ENCODE measurements at places on chromosomes 13 and 19. TPM values are rescaled to one million over a fixed set of nuclear protein-coding genes. Genes with fewer than 3 reads are reported as not detected.

DNA sequence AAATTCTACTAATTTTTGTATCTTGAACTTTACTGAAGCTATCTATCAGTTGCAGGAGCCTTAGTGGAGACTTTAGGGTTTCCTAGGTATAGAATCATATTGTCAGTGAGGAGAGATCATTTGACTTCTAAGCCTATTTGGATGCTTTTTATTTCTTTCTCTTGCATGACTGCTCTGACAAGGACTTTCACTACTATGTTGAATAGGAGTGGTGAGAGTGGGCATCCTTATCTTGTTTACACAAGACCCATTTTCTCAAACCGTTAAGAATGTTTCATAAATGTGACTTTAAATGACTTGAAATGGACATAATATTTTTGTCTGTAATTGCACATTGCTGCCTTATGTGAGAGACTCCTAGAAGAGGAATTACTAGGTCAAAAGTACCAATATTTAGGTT is 17.9 kb upstream of the CSNK1A1L start:
- no peaks in the 10 kb centered on the region for H3K27me3 ChIP-seq
- H3K4me1 ChIP-seq, result no peaks in the 10 kb centered on the region
- H3K27ac ChIP-seq, result no peak overlapping the region
- H3K4me3 ChIP-seq, result no peak overlapping the region
- no peaks in the 10 kb centered on the region for H3K36me3 ChIP-seq

DNA sequence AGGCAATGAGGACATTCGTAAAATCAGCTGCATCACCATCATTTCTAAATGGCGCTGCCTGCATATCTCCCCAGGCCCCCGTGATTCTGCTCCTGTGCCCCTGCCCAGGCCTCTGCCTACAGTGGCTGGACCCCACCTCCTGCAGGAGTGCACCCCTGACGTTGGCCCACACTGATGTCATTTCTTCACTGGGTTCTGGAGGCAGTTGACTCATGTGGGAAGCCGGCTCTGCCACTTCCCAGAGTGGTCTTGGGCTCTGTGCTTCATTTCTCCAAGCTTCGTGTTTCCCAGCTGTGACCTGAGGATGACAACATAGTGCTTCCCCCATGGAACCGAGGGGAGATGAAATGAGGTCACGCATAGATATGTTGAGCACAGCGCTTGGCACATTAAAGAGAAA is 19.9 kb downstream of the CCNE1 start:
- no peaks in the 10 kb centered on the region for H3K27me3 ChIP-seq
- no peak for DNase-seq
- H3K27ac ChIP-seq, result no peak overlapping the region
- no peaks in the 10 kb centered on the region for H3K36me3 ChIP-seq

DNA sequence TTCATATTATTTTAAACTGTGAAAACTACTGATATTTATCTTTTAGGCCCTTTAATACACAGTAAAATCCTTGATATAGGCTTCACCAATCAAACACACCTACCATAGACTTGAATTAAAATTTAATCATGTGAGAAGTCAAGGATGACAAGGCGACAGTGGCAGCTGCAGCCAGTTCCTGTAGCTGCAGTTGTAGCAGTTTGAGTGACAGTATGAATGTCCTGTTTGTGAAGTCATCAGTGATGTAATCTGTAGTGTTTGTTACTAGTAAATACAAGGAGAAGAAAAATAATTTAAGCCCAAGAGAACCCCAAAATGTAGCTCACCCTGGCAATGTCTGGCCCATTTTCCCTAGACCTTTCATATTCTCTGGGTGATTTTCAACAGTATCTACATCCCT is 897.0 kb downstream of the SLITRK6 start:
- no peaks in the 10 kb centered on the region for H3K4me1 ChIP-seq
- H3K4me3 ChIP-seq, result no peak overlapping the region
- no peaks in the 10 kb centered on the region for H3K36me3 ChIP-seq
- no peak overlapping the region for H3K27ac ChIP-seq
- no peaks in the 10 kb centered on the region for H3K27me3 ChIP-seq

DNA sequence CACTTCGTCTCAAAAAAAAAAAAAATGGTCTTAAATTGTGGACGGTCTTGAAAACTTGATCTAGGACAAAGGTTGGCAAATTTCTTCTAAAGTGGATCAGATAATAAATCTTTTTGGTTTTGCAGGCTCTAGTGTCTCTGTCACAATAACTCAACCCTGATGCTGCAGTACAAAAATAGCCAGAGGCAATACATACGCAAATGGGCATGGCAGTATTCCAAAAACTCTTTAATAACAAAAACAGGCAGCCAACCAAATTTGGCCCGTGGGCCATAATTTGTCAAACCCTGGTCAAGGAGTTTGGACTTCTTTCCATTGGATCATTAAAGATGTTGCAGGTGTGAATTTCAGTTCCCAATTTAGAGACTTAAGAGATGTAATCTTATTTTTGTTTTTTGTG is 93.5 kb upstream of the MRI1 start:
- H3K27me3 ChIP-seq, result no peaks in the 10 kb centered on the region
- H3K36me3 ChIP-seq, result no peaks in the 10 kb centered on the region
- H3K27ac ChIP-seq, result no peak overlapping the region
- H3K4me1 ChIP-seq, result no peaks in the 10 kb centered on the region

DNA sequence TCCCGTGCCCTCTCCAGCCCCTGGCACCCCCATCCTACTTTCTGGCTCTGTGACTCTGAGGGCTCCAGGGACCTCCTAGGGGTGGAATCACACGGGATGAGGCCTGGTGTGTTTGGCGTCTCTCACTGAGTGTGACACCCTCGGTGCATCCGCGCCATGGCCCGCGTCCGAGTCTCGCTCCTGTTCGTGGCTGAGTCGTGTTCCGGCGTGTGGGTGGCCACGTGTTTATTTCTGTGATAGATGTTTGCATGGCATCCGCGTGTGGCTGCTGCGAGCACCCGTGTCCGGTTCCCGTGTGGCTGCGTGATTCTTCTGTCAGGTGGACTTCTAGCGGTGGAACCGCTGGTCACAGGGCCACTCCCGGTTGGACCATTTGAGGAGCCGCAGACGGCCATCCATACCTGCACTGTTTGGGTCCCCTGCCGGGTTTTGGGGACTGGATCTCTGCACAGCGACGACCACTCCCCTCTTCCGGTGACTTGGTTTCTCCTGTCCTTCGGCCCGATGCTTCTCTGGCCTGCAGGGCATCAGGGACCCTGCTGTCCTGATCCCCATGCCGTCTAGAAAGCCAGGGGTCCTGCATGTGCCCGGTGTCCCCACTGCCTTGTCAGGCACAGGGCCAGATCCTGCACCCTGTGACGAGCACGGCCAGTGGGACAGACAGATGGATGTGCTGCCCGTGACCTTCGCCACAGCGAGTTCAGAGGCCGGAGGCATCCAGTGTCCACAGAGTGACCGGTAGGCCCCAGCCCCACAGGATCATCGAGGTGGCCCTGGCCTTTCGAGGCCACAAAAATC is 8.5 kb downstream of the CSNK1G2 start:
- H3K4me3 ChIP-seq, result no peak overlapping the region
- no peaks in the 10 kb centered on the region for H3K4me1 ChIP-seq
- no peak for DNase-seq

DNA sequence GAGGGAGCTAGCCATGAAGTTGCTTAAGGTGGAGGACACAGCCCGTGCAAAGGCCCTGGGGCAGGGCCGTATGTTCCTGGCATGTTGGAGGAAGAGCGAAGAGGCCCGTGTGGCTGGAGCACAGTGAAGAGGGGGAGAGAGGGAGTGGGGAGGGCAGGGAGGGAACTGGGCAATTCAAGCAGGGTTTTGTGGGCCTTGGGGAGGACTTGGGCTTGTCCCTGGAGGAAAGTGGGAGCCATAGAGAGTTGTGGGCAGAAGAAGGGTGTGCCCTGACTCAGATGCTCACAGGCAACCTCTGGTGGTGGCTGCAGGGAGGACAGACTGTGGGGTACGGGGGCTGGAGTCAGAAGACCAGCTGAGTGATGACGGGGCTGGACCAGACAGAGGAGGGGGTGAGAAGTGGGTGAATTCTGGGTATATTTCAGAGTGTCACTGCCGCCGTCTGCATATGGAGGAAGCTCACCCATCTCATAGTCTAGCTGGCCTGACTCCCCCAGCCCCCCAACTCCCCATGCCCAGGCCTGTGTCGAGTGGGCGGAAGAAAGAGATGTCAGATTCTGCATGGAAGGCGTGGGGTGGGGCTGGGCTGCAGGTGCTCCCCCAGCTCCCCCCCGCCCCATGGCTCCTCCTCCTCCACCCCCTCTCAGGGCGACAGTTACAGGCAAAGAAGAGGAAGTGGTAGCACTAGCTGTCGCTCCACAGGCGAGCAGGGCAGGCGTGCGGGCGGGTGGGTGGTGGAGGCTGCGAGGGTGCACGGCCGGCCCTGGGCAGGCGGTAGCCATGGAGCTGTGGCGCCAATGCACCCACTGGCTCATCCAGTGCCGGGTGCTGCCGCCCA is at the start of gene VAV1:
Gene VAV1 (plus strand): TSS at position 681 of the 838 bp plus-strand sequence. CDS start 100 bp downstream, at position 781.
- no peak within 1 kb of the TSS for H3K4me3 ChIP-seq
- no peaks in the 10 kb centered on the region for H3K36me3 ChIP-seq
- H3K27ac ChIP-seq, result no peak within 1 kb of the TSS
- no peaks in the 10 kb centered on the region for H3K4me1 ChIP-seq

- H3K36me3 ChIP-seq, result no peaks in the 10 kb centered on the region
- H3K27ac ChIP-seq, result no peak overlapping the region
- DNase-seq, result no peak
Observed at GRCh38 chr13:70829748-70830147, 721.5 kb upstream of the KLHL1 start.

GRCh38 chr13:112696001-112696868 is 6.4 kb downstream of the ATP11A start:
- no peak for DNase-seq
- H3K4me1 ChIP-seq, result peaks cover 32% of the 10 kb centered on the region
- peaks cover 6% of the 10 kb centered on the region for H3K27me3 ChIP-seq
- no peaks in the 10 kb centered on the region for H3K36me3 ChIP-seq
- no peak overlapping the region for H3K4me3 ChIP-seq
- no peak overlapping the region for H3K27ac ChIP-seq

GRCh38 chr13:74629985-74630384 is 495.8 kb upstream of the KLF12 start:
- H3K4me1 ChIP-seq, result no peaks in the 10 kb centered on the region
- no peak for DNase-seq
- no peak overlapping the region for H3K4me3 ChIP-seq
- H3K27me3 ChIP-seq, result no peaks in the 10 kb centered on the region
- H3K27ac ChIP-seq, result no peak overlapping the region

GRCh38 chr13:99415851-99416331 is 85.4 kb upstream of the TM9SF2 start:
- H3K36me3 ChIP-seq, result no peaks in the 10 kb centered on the region
- no peak overlapping the region for H3K27ac ChIP-seq

Gene ZNF546
- total RNA-seq, result 8.2 TPM

Gene PNMA8A
- 43.9 TPM for total RNA-seq

Gene KLK3
- not detected for total RNA-seq

Gene RFPL4A
- not detected for total RNA-seq

Gene OR7C1
- total RNA-seq, result not detected
